A549 treated with ZK216348 at 1 μM for 4 hours (cell line): ENCODE measurements at places on chromosomes 1 and 21. TPM values are rescaled to one million over a fixed set of nuclear protein-coding genes. Genes with fewer than 3 reads are reported as not detected.

The LMOD1 gene
- total RNA-seq, result not detected in 5 replicates

The SPRR1A gene
- not detected in 5 replicates for total RNA-seq

The MACF1 gene
- total RNA-seq, result 40.5 to 48.6 TPM (median 43.2 TPM) in 5 replicates

The CCDC24 gene
- total RNA-seq, result 6.3 to 9.9 TPM (median 7.6 TPM) in 5 replicates

The MEGF6 gene
- total RNA-seq, result 6.0 to 17.3 TPM (median 10.8 TPM) in 5 replicates

The LCE1F gene
- total RNA-seq, result not detected in 5 replicates

The CENPF gene
- 65.5 to 122 TPM (median 79.5 TPM) in 5 replicates for total RNA-seq

The MFSD2A gene
- total RNA-seq, result 3.8 to 5.2 TPM (median 4.3 TPM) in 5 replicates

The C1orf185 gene
- not detected in 5 replicates for total RNA-seq

The KRTAP19-1 gene
- not detected in 5 replicates for total RNA-seq

The CRP gene
- not detected in 5 replicates for total RNA-seq

The NBPF6 gene
- total RNA-seq, result 0.26 TPM in 1 of 5 replicates, not detected in the others

The PKN2 gene
- total RNA-seq, result 10.1 to 16.5 TPM (median 14.2 TPM) in 5 replicates

The CDA gene
- total RNA-seq, result 29.6 to 46.1 TPM (median 35.1 TPM) in 5 replicates

The FAM177B gene
- not detected in 5 replicates for total RNA-seq

The POTED gene
- total RNA-seq, result not detected in 5 replicates

The OR14K1 gene
- not detected in 5 replicates for total RNA-seq

The CRYBG2 gene
- 0.90 to 2.6 TPM (median 1.3 TPM) in 5 replicates for total RNA-seq

The OR2L3 gene
- total RNA-seq, result not detected in 5 replicates

The HSD3B2 gene
- total RNA-seq, result not detected in 5 replicates

The ZSWIM5 gene
- 0.35 to 0.62 TPM (median 0.53 TPM) in 5 replicates for total RNA-seq

The RAB42 gene
- 2.0 to 4.0 TPM (median 3.0 TPM) in 5 replicates for total RNA-seq

The LIN28A gene
- not detected in 5 replicates for total RNA-seq

The ATP6V1G3 gene
- not detected in 5 replicates for total RNA-seq

The IFNAR1 gene
- total RNA-seq, result 13.7 to 23.8 TPM (median 16.1 TPM) in 5 replicates

The C1orf56 gene
- 4.2 to 7.5 TPM (median 6.7 TPM) in 5 replicates for total RNA-seq

The KRTAP21-2 gene
- not detected in 5 replicates for total RNA-seq

The SLAMF7 gene
- total RNA-seq, result 1.1 to 2.9 TPM (median 1.4 TPM) in 5 replicates
